ENCODE measurements at places on chromosomes 13 and 19. TPM values are rescaled to one million over a fixed set of nuclear protein-coding genes. Genes with fewer than 3 reads are reported as not detected.

DNA sequence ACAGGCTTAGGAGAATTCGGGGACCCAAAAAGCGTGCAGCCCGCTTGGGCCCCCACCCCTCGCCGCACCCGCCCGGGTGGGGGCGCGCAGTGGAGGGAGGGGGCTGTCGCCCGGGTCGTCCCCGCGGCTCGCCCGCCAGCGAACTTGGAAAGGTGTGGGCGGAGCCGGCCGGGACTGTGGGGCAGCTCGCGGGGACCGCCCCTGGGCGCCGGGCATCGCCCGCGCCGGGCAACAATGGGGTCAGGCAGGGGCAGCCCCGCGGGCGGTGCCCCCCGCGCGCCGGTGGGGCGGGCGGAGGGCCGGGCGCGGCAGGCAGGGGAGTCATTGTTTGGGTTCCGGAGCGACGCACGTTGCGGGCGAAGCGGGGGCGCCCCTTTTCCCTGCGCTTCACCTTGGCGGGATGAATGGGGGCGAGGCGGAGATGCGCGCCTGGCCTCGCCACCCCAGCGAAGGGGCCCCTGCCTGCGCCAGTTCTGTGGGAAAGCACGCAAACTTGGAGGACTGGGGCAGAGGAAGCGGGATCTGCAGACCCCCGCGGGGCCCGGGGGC is 647 bp upstream of the KLF12 start:
- peak; percentile 74 for DNase-seq

- peak; percentile 50 for DNase-seq
Measured at GRCh38 chr19:38684078-38684861, 36.8 kb downstream of the ACTN4 start.

Gene ZNF492
- total RNA-seq: 0.64 TPM

Gene PGLYRP1
- total RNA-seq: not detected

- DNase-seq: no peak
Measured at GRCh38 chr13:25943081-25943480, 108.7 kb downstream of the SHISA2 start.

Gene PSG6
- not detected for total RNA-seq

Gene SRRM5
- 0.83 TPM for total RNA-seq

DNA sequence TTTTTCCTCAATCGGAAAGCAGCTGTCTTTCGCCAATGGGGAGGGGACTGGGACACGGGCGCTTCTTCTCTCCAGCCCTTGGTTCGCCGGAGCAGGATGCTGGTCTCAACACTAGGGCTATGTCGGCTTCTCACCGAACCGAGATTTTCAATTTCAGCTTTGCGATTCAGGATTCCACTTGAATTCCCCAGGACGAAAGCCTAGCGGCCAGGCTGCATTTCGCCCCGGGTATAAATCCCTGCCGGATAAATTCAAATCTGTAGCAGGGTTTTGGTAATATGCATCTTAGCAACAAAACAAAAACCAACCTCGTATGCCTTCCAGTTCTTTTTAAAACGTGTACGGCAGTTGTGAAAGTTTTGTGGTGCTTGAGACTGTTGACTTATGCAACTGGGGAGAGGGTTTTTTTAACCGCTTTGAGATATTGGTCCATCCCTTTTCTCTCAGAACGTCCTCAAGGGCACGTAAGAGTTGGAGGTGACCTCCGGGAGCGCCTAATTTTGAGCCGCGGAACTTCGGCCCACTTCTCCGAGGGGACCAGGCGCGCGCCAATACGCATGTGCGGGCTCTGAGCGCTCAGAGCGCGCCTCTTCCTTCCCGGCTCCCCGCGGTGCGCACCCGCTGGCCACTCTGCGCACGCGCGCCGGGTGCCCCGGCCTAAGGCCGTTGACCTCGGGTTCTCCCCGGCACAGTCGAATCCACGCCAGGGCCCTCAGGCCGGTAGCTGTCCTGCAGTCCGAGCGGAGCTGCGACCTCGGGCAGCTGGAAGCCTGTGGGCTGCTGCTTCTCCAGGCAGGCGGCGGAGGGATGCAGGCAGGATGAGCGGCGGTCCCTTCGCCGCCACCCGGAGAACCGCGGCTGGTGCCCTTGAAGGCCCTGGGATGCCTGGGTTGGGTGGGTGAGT is 7.6 kb downstream of the POU4F1 start:
- DNase-seq: no peak

DNA sequence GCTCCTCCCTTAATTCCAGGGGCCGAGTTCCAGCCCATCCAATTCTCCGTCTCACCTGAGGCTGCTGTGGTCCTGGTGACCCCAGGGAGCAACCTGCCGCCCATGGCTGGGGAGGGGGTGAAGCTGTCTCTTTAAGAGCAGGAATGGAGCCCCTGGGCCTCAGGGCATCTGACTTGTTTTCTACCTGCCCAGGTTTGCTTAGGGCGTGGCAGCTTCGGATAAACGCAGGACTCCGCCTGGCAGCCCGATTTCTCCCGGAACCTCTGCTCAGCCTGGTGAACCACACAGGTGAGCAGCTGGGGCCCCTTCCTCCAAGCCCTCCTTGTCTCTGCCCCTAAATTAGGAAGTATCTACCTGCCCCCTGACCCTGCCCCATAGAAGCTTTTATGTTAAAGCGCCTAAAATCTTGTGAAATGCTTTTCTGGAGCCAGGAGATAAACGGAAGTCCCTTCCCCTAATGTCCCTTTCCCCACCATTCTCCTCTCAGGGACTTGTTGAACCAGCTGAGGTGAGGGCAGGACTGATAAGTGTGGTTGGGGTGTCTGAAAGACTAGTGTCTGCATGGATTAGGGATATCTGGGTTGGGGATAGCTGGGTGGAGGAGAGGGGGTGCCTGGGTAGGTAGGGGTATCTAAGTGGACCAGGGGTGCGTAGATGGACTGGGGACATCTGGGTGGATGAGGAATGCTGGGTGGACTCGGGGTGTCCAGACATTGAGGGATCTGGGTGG is 614 bp downstream of the FXYD3 start:
- DNase-seq: no peak

- DNase-seq: no peak
Measured at GRCh38 chr19:48379058-48379457, 12.3 kb downstream of the KDELR1 start.

Gene MEIS3
- not detected for total RNA-seq

DNA sequence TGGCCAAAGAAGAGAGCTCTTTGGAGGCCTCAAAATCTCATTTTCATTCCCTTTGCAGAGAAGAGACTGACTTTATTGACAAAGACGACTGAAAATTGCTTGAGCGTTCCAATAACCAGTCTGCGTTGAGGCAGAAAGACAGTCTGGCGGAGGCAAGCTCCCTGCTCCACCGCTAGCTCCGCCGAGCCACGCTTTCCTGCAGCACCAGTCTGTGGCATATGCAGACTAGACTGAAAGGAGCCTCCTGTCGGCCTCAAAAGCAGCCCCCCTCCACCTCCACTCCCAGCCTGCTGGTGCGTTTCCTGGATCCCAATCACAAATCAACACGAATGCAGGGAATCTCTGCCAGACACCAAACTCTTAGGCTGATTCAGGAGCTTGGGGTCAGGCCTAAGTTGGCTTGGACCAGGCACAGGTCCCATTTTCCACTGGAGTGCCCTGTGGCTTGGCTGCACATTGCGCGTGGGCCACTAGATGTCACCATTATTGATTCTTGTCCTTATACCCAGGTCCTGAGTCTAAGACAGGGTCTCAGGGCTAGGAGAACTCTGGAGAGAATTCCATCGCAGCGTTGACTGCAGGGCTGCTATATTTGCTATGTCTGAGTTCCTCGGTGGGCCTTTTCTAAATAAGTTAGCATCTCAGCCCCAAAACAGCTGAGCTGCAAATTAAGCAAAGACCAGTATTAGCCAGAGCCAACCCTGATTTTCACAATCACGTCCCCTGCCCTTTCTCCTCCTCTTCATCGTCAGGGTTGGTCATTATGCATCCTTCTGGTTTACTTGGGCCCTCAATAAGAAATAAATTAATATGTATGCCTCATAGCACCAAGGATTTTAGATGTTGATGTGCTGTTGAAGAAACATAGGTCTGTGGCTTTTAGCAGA is 5.2 kb upstream of the ZNF507 start:
- peak; percentile 27 for DNase-seq

GRCh38 chr13:82565201-82565600 is 1317.1 kb downstream of the SLITRK1 start:
- DNase-seq: no peak

All from CD4-positive, alpha-beta memory T cell (primary cell).